ENCODE measurements at places on chromosomes 2 and 18.

DNA sequence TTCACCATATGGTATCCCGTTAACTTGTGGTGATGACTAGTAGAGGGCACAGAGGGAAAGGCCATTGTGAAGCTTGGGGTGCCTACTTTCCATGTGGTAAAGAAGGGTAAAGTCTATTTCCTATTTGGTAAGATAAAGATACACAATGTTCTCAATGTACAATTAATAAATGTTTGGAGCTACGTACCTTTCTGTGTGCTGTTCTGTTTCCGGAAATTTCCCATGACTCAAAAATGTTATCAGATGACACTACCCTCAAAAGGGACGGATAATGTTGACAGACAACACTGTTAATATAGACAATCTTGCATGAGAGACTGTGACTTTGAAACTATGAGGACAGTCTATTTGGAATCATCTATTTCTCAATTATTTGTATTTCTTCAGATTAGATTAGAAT lies 4.2 kb upstream of the SULT1C3 start:
- H3K36me3 ChIP-seq = no peaks in the 10 kb centered on the region
- no peak for DNase-seq
- no peaks in the 10 kb centered on the region for H3K27me3 ChIP-seq
- no peak overlapping the region for H3K27ac ChIP-seq
- no peak overlapping the region for H3K4me3 ChIP-seq

DNA sequence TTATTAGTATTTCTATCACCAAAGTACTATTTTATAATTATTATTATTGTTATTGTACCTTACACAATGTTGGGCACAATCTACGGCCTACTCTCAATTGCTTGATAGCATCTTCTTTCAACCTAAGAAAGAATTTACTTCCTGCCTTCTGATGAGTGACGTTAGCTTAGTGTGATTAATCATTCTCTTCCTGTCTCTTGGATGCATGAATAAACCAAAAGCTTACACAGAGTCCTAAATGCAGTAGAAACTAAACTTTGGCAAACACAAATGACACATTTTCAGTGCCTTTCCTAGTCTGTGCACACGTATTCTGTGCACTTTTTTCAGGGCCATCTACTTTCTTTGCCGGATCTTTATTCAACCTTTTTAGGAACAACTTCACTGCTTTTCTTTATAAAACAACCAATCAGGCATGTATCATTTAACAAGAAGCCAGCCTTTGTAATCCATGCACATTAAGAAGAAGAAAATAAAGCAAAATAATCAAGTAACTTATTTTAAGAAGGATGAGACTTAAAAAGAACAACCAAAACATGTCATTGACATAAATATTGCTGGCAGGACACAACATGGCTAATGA lies 19.1 kb downstream of the TRAK2 start:
- H3K27ac ChIP-seq = peak overlapping the region; percentile 88
- H3K36me3 ChIP-seq = peaks cover 46% of the 10 kb centered on the region
- peaks cover 40% of the 10 kb centered on the region for H3K4me1 ChIP-seq
- peak overlapping the region; percentile 23 for H3K4me3 ChIP-seq
- no peaks in the 10 kb centered on the region for H3K27me3 ChIP-seq

- H3K4me1 ChIP-seq = peaks cover 3% of the 10 kb centered on the region
- H3K36me3 ChIP-seq = no peaks in the 10 kb centered on the region
- DNase-seq = no peak
- H3K27me3 ChIP-seq = peaks cover 19% of the 10 kb centered on the region
- no peak overlapping the region for H3K27ac ChIP-seq
- H3K4me3 ChIP-seq = no peak overlapping the region
Measured at GRCh38 chr18:50006470-50007046, 188.4 kb downstream of the MYO5B start.

DNA sequence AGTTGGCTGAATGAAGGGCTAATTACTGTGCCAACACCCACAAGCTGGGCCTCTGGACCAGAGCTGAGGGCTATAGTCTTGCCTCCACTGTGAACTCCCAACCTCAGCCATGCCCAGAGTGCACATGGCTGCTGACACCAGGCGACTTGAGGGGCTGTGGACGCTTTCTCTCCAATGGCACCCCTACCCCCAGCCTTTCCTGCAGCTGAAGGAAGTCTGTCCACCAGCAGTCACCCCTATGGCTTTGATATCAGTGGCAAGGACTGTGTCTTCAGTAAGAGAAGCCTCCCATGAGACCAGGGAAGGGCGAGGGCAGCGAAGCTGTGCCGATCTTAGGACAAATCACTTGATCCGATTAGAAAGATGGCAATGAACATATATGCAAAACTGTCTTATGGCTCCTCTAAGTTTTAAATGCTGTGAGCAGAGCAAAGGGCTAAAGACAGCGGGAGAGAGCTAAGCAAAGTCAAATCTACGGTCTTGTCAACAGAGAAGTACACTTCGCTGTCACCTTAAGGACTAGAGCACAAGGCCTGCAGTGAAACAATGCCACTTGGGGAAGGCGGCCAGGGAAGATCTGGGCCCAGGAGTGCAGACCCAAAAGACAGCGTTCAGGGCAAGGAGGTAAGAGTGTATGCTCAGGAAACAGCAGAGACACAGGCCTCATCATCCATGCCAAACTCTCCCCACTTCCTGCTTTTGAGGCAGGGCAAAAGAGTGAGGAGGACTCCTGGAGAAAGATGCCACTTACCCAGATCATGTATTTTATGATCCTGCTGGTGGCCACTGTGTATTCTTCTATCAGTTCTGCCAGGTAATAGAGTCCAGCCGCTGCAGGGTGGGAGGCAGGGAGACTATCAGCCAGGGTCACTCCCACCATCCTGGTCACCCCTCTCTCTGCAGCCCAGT lies 1.5 kb downstream of the TEX261 start:
- H3K4me1 ChIP-seq = peaks cover 30% of the 10 kb centered on the region
- peak; percentile 18 for DNase-seq
- no peaks in the 10 kb centered on the region for H3K27me3 ChIP-seq

DNA sequence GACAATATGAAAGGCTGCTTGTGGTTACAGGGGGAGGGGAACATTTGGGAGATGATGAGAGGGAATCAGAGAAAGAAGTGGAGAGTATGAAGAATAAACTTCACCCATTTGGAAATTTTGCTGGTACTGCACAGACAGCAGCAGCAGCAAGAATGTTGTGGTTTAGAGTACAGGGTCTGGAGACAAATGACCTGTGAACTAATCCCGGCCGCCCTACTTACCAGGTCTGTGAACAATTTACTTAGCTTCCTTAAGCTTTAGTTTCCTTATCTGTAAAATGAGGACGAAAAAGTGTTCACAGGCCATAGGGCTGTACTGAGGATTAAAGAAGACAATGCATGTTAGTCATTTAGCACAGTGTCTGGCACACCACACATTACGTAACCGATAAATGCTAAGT lies 685.4 kb upstream of the CELF4 start:
- H3K27ac ChIP-seq = no peak overlapping the region
- H3K36me3 ChIP-seq = no peaks in the 10 kb centered on the region
- H3K27me3 ChIP-seq = no peaks in the 10 kb centered on the region
- DNase-seq = no peak
- H3K4me3 ChIP-seq = no peak overlapping the region

DNA sequence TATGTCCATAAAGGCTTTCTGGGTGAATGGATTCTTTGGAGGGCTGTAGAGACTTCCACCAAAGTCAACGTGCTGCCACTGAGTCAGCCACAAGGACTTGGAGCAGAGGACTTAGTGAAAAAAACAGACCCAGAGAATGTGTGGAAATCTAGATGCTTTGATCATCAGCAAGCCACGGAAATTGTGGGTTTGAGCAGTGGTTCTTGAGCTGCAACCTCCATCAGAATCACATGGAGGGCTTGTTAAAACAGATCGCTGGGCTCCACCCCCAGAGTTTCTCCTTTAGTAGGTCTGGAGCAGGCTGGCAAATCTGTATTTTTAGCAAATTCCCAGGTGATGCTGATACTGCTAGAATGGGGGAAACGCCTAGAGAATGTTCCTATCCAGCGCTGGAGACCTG lies 95.3 kb downstream of the RBM43 start:
- H3K27ac ChIP-seq = no peak overlapping the region
- no peaks in the 10 kb centered on the region for H3K4me1 ChIP-seq

DNA sequence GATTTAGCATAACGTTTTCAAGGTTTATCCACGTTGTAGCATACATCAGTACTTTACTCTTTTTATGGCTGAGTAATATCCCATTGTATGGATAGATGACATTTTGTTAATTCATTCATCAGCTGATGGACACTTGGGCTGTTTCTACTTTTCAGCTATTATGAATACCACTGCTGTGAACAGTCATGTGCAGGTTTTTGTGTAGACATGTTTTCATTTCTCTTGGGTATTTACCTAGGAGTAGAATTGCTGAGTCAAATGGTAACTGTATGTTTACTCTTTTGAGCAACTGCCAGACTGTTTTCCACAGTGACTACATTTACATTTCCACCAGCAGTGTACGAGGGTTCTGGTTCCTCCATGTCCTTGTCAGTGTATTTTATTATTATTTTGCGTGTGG lies 33.9 kb downstream of the COX7A2L start:
- peaks cover 68% of the 10 kb centered on the region for H3K36me3 ChIP-seq
- DNase-seq = no peak
- H3K27me3 ChIP-seq = no peaks in the 10 kb centered on the region
- peak overlapping the region; percentile 28 for H3K27ac ChIP-seq
- H3K4me1 ChIP-seq = peaks cover 25% of the 10 kb centered on the region

- peaks cover 17% of the 10 kb centered on the region for H3K4me1 ChIP-seq
- DNase-seq = peak; percentile 65
- no peak overlapping the region for H3K27ac ChIP-seq
- no peaks in the 10 kb centered on the region for H3K36me3 ChIP-seq
- H3K4me3 ChIP-seq = no peak overlapping the region
Measured at GRCh38 chr18:10519999-10520935, 5.6 kb upstream of the NAPG start.

DNA sequence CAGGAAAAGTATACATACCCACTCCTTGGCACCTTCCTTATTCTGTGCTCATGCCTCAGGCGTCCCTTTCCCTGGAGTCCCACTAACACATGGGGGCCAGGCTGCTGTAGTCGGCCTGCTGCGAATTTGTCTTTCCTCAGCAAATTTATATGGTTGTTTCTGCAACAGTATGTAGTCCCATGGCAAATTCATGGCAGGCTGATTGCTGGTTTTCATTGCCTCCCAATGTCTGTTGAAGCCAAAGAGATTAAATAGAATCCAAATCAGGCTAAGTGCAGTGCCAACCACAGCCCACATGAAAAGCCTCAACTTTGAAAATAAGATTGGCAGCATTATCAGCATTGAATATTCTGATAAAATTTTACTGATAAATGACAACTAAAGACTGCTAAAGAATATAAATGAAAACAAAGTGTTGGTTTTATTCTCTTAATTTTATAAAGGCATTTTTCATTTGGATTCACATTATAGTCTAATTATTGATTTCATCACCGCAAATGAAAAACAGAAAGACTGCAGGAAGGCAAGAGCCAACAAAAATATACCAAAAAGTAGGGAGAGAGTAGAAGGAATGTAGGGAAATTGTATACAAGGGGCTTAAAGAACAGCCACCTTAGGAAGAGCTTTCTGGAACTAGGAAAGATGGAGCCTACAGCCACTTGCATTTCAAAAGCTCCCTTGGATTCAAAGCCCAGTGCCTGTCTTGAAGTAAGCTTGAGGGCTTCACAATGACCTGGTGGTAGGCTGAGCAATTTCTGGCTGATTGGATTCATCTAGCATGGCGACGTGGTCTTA lies 283.7 kb upstream of the MMADHC start:
- no peaks in the 10 kb centered on the region for H3K4me1 ChIP-seq
- no peak overlapping the region for H3K27ac ChIP-seq
- no peak overlapping the region for H3K4me3 ChIP-seq
- no peaks in the 10 kb centered on the region for H3K27me3 ChIP-seq
- no peaks in the 10 kb centered on the region for H3K36me3 ChIP-seq

DNA sequence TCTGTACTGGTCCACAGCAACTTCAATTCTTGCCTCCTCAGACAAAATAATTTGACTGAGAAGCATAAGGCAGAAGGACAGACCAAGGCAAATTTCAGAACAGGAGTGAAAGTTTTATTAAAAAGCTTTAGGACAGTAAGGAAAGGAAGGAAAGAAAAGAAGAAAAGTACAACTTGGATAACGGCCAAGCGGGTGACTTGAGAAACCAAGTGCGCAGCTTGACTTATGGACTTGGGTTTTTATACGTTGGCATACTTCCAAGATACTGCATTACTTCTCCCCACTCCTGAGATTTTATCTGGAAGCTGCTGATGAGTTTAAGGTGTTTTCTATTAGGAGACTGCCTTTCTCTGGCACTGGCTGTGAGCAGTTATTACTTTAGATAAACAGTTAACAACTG lies 64.7 kb downstream of the CCDC178 start:
- no peaks in the 10 kb centered on the region for H3K4me1 ChIP-seq
- no peak for DNase-seq
- H3K4me3 ChIP-seq = no peak overlapping the region

GRCh38 chr2:165953306-165953654 lies 296 bp downstream of the TTC21B start:
- no peaks in the 10 kb centered on the region for H3K36me3 ChIP-seq
- no peak overlapping the region for H3K27ac ChIP-seq
- no peaks in the 10 kb centered on the region for H3K27me3 ChIP-seq
- no peak for DNase-seq
- H3K4me3 ChIP-seq = no peak overlapping the region
- peaks cover 12% of the 10 kb centered on the region for H3K4me1 ChIP-seq

GRCh38 chr18:38322206-38322605 lies 756.6 kb upstream of the CELF4 start:
- no peaks in the 10 kb centered on the region for H3K27me3 ChIP-seq
- H3K36me3 ChIP-seq = no peaks in the 10 kb centered on the region
- H3K4me1 ChIP-seq = no peaks in the 10 kb centered on the region
- H3K4me3 ChIP-seq = no peak overlapping the region
- DNase-seq = no peak
- no peak overlapping the region for H3K27ac ChIP-seq

DNA sequence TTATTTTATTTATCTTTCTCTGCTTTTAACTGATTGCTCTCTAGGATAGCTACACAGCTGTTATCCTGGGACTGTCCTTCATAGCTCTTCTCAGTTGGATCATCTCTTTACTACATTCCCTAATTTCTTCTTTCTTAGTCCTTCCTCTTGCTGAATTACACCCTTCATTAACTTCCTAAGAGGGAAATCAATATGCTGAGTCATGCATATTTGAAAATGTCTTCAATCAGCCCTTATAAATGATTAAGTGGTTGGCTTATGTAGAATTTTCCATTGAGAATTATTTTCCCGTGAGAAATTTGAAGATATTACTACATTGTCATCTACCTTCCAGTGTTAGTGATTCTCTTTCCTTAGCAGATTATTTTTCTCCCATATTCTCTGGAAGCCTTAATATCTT lies 214.2 kb downstream of the SOCS6 start:
- DNase-seq = no peak
- H3K4me1 ChIP-seq = no peaks in the 10 kb centered on the region
- H3K4me3 ChIP-seq = no peak overlapping the region
- no peaks in the 10 kb centered on the region for H3K27me3 ChIP-seq

- DNase-seq = no peak
- H3K4me3 ChIP-seq = no peak overlapping the region
- peaks cover 42% of the 10 kb centered on the region for H3K27me3 ChIP-seq
- no peak overlapping the region for H3K27ac ChIP-seq
Measured at GRCh38 chr2:105494683-105495425, 96.0 kb upstream of the FHL2 start.

DNA sequence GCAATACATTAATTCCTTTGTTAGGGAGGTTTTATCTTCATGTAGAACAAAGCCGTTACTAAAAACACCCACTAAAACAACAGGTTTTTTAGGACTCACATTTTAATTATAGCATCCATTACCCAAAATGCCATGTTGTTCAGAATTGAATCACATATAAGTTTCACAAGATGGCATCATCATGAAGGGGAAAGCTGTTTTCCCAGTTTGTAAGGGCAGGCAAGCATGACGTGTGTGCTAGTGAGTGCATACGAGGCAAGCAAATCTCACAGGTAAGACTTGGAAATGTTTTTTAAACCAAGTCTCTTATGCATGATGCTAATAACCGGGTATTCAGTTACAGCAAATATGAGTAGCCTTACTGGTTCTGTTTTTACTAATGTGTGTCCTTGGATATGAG lies 111.8 kb upstream of the NFATC1 start:
- H3K27me3 ChIP-seq = no peaks in the 10 kb centered on the region
- no peak overlapping the region for H3K27ac ChIP-seq
- H3K4me3 ChIP-seq = no peak overlapping the region
- H3K36me3 ChIP-seq = peaks cover 18% of the 10 kb centered on the region
- no peak for DNase-seq

All from activated CD4-positive, alpha-beta memory T cell treated with anti-CD3 and anti-CD28 coated beads, Interleukin-2, amount 10 ng/mL, durations not matched to agents 7 days and 5 days (primary cell).